Stimulated activated CD4-positive, alpha-beta T cell treated with anti-CD3 and anti-CD28 coated beads, TNF-alpha, amount 100 ng/mL, for 48 hours (primary cell): ENCODE measurements at places on chromosomes 3 and 15.

GRCh38 chr3:86420990-86421739 is 569.8 kb downstream of the VGLL3 start:
- DNase-seq, result no peak

GRCh38 chr3:32278714-32279113 is 40.2 kb downstream of the CMTM8 start:
- DNase-seq, result no peak

DNA sequence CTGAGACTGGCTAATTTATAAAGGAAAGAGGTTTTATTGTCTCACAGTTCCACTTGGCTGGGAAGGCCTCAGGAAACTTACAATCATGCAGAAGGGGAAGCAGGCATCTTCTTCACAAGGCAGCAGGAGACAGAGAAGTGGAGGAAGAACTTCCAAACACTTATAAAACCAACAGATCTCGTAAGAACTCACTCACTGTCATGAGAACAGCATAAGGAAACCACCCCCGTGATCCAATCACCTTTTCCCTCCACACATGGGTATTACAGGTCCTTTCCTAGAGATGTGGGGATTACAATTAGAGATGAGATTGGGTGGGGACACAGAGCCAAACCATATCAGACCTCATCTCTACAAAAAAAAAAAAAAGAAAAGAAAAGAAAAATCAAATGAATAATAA is 25.7 kb downstream of the CGGBP1 start:
- DNase-seq, result no peak

DNA sequence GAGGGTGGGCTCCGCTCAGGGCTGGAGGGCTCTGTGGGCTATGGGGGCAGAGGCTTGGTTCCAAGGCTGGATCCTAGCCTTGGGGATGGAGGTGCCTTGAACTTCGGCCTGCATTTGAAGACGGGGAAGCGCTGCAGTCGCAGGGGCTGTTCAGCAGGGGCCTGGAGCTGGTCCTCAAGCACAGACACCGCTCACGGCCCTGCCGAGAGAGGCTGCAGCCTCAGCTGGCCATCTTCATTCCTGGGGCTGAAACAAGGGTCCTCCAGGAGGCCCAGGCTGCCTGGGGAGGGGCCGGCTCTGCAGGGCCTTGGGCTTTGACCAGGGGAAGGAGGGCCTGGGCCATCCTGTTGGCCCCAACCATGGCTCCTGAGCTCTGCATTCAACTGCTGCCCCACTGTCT is 25.6 kb upstream of the PLXND1 start:
- no peak for DNase-seq

GRCh38 chr3:43857361-43858293 is 166.9 kb downstream of the ABHD5 start:
- DNase-seq, result no peak

GRCh38 chr15:89673165-89673512 is 6.0 kb downstream of the PLIN1 start:
- DNase-seq, result no peak

- no peak for DNase-seq
Measured at GRCh38 chr15:38930851-38931572, 366.4 kb upstream of the RASGRP1 start.
